WTC11 (cell line): ENCODE measurements at places on chromosomes 11 and 22. TPM values are rescaled to one million over a fixed set of nuclear protein-coding genes. Genes with fewer than 3 reads are reported as not detected.

GRCh38 chr11:43316451-43316850 lies 4.7 kb downstream of the API5 start:
- no peak for DNase-seq

DNA sequence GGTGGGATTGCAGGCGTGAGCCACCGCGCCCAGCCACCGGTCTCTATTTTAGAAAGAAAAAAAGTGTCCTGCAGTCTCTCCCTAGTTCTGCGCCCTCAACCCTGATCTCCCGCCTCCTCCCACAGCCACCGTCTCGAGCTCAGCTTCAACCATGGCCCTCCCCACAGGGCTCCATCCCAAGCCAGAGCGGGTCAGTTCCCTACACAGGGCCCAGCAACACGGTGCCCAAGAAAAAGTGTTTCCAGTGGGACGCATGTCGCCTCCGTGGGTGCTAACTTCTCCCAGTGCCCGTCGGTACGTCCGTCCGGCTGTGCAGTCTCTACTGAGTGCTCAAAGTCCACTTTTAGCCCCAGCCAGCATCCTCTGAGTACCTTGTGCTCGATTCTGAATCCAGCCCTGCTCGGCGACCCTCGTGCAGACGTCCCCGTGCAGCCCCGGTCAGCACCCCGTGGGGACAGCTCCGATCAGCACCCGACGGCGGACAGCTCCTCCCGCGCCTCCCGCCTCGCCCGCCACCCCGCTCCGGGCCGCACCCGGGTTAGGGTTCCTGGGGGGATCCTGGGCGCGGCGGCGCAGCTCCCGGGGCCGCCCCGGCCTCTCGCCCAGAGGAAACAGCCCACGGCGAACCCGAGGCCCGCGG lies 657 bp upstream of the MAPK8IP2 start:
- peak; percentile 84 for DNase-seq

GRCh38 chr11:102843489-102843888 lies at the start of gene MMP3:
Gene MMP3 (minus strand): TSS chr11:102843609. CDS start chr11:102843546, 63 bp downstream.
- no peak for DNase-seq

DNA sequence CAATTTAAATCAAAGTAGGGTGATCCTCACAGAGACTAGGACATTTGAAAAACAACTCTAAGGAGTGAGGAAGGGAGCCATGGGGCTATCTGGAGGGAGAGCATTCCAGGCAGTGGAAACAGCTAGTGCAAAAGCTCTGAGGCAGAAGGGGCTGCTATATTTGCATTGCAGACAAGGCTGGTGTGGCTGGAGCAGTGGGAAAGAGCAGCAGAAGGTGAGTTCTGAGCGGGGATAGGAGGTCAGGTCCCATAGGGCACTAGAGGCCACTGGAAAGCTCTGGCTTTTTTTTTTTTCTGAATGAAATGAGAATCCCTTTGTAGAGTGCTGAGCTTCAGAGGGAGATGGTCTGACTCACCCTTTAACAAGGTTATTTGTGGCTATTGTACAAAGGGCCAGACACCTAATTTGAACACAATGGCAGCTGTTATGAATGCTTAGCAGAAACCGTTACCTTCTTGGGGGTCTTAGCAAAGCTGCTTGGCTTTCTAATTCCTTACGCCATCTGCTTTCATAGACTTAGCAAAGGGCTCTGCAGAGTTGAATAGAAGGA lies 291.6 kb downstream of the BUD13 start:
- DNase-seq, result no peak

DNA sequence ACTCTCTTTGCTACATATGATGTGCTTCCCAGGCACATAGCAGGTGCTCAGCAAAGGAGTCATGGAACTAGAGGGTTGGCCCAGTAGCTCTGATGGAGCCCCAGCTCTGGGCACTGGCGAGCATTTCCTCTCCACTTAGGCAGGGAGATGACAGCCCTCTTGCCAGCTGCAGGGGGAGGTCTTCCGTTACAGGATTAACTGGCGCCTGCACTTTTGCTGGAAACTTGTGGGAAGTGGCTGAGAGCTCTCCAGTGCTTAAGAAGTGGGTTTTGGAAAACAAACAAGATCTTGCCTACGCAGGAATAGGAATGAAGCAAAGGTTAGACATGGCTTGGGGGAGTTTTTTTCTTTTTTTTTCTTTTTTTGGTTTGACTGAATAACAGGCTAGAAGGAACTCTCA lies 75.5 kb downstream of the MICAL2 start:
- DNase-seq, result no peak

DNA sequence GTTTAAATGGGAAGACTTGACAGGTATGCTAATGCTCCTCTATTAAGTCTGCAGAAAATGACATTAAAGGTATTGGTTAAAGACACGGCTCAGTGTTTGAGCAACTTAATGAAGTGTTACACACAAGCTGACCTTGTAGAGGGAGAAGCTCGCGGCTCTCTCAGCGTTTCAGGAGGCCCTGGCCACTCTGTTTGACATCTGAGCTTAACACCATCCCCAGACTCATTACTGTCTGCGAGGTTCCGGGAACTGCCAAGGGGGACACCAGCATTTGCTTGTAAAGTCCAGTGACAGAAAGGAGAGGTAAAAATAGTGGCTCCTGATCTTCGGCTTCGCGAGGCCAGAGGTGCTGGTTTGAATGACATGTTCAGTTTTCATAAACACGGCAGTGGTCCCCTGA lies 540.7 kb upstream of the CADM1 start:
- DNase-seq, result no peak

DNA sequence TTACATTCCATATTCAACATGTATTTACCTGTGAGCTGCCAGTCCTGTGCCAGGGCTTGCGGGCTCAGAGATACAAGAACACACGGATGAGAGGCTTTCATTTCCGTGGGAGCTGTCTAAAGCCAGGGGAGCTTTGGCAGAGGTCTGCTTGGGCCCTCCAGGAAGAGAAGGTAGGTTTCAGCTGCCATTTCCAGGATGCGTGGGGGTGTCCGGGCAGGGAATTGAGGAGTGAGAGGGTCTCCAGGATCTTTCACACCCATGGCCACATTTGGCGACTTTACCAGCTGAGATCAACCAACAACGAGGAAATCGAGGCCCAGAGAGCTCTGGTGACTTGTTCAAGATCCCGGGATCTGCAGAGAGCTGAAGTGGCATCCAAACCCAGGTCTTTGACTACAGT lies 119.6 kb downstream of the BUD13 start:
- DNase-seq, result no peak

DNA sequence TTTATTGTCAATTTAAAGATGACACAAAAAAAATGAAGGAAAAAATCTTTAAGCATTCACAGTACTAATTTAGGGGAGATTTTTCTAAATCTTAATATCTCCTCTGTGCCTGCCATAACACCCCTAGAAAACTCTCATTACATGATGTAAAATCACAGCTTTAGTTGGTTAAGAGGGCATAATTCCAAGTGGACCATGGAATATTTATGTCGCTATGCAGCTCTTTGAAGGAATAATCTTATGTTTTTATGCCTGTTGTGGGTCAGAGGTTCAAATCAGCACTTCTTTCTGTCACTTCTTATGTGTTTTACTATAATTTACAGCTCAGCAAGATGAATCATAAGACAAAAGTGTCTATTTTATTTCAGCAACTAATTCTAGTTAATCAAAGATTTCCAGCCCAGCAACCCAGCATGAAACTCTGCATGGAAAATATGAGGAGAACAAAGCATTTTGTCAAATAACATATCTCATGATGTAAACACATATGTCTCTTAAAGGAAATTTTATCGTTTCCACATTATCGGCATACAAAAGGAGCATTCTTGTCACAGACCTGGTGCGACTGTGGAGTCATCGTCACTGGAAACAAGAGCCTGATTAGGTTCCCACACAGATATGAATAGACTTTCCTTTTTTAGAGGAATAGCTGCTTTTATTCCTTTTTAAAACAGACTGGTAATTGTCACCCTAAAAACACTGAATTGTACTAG lies 274.8 kb downstream of the SOX6 start:
- DNase-seq, result no peak

DNA sequence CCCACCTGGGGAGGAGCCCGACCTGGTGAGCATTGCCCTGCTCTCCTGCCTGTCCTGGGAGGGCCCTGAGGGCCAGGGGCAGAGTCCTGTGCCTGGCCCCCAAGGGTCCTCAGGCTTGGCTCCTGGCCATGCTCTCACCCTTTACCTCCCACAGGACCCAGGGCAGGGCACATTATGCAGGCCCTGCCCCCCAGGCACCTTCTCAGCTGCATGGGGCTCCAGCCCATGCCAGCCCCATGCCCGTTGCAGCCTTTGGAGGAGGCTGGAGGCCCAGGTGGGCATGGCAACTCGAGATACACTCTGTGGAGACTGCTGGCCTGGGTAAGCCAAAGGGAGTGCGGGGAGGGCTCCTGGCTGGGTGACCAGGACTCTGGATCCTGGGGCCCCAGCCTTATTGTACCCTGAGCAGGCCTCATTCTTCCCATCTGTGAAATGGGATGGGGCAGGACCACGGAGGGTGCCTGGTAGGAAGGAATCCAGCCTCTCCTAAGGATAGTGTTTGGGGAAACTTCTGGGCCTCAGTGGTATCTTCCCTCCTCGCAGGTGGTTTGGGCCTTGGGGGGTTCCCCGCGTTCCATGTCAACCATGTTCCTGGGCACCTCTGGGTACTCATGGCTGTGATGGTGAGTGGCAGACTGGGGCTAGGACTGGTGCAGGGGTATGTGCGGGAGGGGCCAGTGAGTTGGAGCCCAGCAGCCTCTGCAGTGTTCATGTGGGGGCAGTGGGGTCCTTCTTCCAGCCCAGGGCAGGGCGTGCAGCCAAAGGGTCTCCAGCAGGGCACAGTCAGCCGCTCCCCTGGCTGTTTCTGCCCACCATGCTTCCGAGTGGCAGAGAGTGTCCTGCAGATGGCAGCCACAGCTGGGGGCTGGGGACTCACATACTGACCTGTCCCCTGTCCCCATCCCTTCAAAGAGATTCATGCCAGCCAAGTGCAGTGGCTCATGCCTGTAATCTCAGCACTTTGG lies 14.7 kb downstream of the RELT start:
- DNase-seq, result no peak

DNA sequence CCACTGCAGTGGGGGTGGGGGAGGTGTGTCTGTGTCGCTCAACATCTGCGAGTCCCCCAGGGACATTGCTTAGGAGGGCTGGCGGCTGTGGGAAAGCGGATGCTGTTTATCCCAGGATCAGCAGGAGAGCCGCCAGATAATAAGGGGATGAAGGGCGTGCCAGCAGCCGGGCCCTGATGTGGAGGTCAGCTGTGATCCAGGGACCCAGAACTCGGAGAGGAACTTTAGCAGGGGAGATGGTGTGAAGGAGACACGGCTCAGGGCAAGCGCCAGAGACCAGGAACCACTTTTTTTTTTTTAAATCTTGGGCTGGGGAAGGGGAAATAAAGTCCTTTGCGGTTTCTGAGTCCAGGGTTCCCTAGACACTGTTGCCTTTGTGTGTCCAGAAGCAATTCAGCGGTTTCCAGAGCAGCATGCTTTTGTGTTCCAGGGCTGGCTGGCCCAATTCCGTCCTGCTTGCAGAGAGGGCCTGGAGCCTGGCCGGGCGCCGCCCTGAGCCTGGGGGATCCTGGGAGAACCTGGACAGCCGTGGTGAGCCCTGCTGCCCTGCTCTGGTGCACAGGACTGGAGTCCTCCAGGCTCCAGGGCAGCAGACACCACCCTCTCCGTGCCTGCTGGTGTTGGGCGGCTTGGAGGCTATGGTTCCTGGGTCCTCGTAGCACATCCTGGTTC lies at the start of gene GRAMD4:
Gene GRAMD4, plus strand, starts transcription at position 557 of the 672 bp plus-strand sequence. CDS start 6,414 bp downstream, outside the sequence.
- DNase-seq, result no peak

DNA sequence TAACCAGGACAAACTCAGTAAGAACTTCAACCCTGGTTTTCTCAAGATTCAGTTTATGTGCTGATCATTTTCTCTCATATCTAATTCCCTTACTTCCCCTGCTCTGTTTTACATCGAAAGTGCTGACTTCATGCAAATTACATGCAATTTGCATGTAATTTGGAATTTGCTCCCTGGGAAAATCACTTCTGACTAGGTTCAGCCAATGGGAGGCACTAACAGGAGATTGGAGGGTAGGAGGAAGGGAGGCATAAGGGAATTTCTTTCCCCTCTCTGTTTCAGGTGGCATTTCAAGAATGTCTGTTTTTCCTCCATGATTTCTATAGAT lies 363.3 kb upstream of the CCDC90B start:
- DNase-seq, result no peak

DNA sequence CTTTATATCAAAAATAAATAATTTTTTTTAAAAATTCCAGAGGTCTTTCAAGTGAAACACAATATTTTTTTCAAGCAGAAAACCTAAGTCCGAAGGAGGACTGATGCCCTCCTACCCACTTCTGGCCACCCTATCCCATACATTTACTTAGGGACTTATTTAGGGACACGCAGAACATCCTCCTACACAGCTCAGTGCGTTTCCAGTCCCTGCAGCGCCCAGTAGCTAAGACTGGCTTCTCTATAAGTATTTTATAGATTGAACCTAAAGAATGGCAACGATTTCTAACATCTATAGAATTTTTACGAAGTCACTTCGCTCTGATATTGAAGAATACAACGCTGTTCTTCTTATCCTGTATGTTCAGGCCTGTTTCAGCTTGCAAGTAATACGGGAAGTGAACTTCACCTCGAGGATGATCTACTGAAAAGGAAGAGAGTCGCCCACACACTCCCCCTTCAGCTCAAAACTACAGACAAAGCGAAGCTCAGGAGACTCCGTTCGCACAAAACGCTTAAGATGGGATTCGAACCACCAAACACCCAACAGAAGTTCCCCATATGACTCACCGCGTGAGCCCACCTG lies 328 bp downstream of the CHEK2 start:
- DNase-seq, result no peak

DNA sequence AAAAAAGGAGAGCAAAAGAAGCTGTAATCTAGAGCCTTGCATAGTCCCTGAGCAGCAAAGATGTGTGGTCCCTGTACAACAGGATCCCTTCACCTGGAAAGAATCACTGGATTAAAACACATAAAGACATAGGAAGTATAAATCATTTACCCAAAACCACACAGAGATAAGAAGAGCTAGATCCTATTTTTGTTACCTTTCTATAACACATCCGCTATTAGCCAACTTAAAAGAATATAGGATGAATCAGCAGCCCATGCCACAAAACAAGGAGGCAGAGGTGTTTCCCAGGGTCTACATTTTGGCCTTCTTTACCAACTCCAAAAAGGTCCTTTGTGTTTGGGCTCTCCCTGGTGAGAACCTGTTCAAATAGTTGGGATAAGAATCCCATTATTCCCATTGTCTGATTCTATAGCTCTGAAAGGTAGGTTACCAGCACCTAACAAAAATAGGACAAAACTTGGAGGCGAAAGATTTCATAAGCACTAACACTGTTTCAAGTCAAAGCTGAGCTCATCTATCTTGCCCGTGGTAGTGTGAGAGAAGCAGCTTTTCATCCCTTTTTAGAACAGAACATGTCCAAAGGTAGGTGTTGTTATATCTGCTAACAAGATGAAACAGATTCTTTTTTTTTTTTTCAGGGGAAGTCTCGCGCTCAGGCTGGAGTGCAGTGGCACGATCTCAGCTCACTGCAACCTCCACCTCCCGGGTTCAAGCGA lies 26.8 kb downstream of the PAK1 start:
- no peak for DNase-seq

The UPK3A gene
- 0.23 to 0.62 TPM (median 0.37 TPM) in 3 replicates for total RNA-seq

The MMP11 gene
- total RNA-seq, result 14.5 to 16.5 TPM (median 16.2 TPM) in 3 replicates

The SLC5A1 gene
- not detected in 3 replicates for total RNA-seq

The MS4A10 gene
- not detected in 3 replicates for total RNA-seq

The MOGAT2 gene
- total RNA-seq, result 0.09 to 0.11 TPM in 2 of 3 replicates, not detected in the other

The OR51A4 gene
- total RNA-seq, result not detected in 3 replicates
